M059J (cell line): ENCODE measurements at places on chromosomes 13 and 19.

DNA sequence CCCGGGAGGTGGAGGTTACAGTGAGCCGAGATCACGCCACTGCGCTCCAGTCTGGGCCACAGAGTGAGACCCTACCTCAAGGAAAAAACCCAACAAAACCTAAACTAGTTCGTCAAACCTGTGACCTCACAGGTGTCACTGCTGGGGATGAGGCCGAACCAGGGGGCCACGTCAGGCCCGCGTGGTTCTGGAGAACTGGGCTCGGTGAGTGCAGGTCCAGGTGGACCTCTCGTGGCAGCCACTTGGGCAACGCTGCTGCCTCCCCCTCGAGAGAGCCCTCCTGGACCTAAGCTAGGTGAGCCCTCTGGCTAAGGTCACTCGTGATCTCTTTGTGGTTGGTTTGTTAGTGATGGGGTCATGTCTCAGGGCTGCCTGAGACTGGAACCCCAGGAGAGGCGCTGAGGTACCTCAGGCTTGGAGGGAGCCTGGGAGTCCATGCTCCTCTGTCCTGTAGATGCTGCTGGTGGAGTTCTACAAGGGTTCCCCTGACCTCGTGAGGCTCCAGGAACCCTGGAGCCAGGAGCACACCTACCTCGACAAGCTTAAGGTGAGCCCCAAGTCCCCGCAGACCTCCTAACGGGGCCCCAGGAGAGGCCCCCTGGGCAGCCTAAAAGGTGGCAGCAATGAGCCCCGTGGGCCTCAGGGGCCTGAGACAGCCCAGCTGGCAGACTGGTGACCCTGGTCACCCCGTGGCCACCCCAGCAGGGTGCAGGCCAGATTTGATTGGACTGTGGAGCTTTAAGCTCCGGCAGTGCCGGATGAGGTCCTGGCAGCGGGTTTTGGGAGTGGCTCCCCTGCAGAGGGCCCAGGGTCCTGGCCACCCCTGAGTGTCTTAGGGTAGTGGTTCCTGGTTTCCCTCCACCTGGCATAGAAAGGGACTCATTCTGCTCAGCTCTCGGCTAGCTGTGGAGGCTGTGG is 15.6 kb downstream of the MPND start:
- no peak for DNase-seq

DNA sequence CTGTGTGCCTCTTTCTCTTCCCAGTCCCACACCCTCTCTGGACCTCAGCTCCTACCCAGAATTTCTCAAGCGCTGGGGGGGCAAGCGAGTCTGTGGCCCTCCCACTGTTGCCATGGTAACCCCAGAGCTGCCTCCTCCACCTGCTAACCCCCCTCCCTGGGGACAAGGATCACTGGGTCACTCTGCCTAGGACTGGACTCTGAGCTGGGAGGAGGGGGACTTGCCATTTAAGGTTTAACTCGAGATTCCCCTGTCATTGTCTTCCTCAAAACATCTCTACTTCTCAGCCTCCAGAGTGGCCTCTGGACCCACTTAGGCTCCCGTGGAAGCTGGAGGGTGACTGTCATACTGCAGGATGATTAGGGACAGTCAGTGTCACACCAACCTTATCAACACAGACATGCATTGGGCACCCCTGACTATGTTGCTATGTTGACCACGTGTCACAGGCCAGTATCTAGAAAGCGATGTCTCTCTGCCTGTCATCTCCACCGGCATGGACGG is 2.2 kb downstream of the PALM3 start:
- no peak for DNase-seq

DNA sequence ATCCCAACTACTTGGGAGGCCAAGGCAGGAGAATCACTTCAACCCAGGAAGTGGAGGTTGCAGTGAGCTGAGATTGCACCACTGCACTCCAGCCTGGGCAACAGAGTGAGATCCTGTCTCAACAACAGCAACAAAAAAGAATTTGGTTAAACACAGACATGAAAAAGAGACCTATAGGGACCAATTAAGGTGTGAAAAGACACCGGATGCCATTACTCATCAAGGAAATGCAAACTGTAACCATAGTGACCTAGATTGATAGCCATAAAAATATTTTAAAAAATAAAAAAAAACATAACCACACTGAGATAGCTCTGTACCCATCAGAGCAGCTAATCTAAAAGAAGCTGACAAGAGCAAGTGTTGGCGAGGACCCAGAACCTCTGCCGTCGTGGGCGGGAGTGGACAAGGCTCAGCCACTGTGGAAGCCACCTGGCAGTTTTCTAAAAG is 37.1 kb upstream of the ISYNA1 start:
- DNase-seq = no peak

DNA sequence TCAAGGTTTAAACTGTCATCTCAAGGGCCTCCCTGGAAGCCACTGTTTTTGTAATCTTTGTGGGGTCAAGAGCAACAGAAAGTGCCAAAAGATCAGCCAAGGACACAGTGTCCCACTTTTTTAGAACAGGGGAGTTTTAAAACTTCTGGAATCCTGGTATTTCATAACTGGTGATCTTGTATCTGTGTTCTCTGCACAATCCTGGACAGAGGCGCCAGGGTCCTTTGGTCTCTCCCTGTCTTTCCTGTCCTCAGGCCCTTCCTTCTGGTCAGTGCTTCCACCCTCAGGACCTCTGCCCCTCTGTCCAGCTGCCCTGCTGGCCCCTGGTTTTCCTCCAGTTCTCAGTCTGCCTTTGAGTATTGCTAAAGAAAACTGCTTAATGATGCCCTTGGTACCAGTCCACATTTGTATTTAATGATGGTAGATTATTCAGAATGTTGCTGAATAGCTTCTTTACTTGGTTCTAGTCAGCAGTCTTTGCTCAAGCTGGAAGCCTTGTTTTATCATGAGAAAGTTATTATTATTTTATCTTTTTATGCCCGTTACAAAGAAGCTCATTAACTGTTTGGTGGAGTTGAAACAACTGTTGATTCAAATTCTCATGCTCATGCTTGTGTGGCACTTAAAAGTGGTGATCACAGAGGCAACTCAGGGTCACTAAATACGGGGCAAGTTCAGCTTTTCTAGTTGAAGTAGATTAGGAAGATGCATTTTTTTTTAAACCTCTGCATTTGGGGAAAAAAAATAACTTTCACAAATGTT is 47.5 kb downstream of the WASF3 start:
- DNase-seq = no peak

DNA sequence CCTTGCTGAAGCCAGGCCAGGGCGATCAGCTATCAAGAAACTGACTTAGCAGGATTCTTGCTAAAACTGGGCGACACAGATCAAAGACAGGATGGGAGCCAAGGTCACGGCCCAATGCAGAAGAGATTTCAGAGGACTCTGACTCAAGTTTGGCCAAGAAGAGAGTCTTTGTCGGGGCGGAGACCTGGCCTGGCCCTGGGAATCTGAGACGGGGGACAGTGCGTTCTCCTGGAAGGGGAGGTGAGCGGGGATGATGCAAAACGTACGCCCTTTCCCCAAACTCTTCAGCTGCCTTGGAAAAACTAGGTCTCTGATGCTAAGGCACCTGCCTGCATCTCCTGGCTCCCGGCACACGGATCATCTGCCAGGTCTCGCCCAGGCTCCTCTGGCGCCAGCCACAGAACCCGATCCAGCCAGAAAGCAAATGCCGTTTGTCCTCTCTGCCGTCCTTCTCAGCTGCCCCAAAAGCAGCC is 9.8 kb downstream of the MVB12A start:
- DNase-seq = no peak

DNA sequence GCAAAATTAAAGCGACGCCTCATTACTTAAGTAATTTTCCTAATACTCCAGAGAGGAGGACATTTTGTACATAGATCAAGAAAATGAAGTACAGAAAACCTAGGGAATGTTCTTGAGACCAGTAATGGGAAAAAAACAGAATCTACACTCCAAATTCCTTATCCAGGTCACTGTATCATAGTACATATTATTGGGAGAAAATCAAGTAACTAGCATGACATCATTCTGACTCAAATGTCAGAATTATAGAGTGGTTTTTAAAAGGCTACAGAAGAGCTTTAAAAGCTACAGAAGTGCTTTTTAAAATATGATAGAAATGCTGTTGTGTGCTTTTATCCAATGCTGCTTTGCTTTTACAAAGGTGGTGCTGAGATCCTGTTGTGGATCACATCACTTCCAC is 86.3 kb upstream of the SLC15A1 start:
- peak; percentile 4 for DNase-seq

DNA sequence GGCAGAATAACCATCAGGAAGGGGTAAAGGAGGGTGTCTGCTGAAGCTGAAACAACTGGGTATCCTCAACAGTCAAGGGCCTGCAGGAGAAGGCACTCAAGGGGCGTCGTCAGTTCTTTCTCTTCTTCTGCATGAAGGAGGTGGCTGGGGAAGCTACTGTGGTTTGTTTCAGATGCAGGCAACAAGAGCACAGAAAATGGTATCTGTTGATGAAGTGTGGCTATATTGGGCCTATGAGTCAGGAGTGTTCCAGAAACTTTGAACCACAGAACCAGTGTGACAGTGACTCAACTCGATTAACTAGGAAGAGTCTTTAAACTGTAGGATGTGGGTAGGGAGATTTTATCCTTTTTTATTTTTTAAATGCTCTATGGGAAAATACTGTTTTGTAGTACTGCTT is 686.3 kb downstream of the FGF9 start:
- DNase-seq = peak; percentile 0

- DNase-seq = peak; percentile 9
Observed at GRCh38 chr13:62320129-62321108, 904.8 kb upstream of the PCDH20 start.

DNA sequence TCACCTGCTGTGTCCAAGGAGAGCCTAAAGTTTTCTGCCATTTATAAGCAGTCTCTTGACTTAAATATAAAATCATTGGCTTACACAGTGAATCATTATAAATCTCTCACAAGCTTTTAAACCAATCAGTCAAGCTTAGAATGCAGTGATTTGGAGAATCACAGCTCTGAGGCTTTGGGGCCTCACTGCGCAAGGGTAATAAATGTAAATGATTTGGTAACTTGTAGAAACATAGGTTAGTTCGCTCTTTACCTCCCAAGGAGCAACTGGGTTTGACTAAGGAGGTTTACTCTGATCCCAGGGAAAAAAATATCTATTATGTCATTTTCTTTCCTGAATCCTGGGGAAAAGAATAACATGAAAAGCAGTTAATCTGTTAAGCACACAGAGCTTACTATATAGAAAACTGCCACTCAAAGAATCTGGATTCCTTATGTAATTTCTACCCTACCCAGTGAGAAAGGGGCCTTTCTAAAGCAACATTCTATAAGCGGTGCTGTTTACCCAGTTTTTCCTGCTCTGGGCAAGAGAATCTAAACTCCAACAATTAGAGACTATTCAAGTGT is 128.2 kb downstream of the MZT1 start:
- DNase-seq = no peak

- DNase-seq = no peak
Observed at GRCh38 chr19:35228177-35228930, at the start of gene FAM187B. Gene FAM187B (minus strand): TSS chr19:35228739. CDS start chr19:35228680, 59 bp downstream.

GRCh38 chr19:6491802-6492592 is 10.1 kb downstream of the TUBB4A start:
- peak; percentile 51 for DNase-seq

DNA sequence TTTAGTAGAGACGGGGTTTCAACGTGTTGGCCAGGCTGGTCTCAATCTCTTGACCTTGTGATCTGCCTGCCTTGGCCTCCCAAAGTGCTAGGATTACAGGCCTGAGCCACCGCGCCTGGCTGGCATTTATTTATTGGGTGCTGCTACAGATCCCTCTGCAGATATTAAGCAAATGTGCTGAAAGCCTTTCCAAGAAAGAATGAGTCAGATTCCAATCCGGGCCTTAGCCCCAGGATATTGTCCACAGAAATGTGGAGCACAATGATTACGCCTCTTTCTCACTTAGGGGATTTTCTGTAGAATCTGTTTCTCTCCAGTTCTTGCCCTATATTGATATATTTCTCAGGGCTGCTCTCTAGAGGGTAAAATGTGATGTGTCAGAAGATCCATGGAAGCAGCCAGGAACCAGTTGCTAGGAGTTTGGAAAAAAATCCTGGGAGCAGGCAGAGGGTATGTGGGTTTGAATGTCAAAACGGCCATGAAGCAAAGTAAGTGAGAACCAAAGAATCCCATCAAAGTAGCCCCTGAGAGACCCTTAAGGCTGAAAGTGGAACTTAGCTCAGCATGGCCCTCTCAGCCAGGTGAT is 24.8 kb upstream of the IGFL4 start:
- peak; percentile 92 for DNase-seq

- DNase-seq = no peak
Observed at GRCh38 chr13:51235186-51235585, 13.0 kb downstream of the FAM124A start.

- DNase-seq = no peak
Observed at GRCh38 chr19:56933014-56933705, 92.6 kb upstream of the PEG3 start.

GRCh38 chr13:41547251-41548000 is 90.1 kb downstream of the RGCC start:
- DNase-seq = no peak

- DNase-seq = peak; percentile 70
Observed at GRCh38 chr19:44808463-44809371, at the start of gene BCAM. Gene BCAM (plus strand): TSS chr19:44809103. CDS start chr19:44809125, 22 bp downstream.

GRCh38 chr13:109699628-109700071 is 86.7 kb downstream of the IRS2 start:
- DNase-seq = no peak

GRCh38 chr13:88704600-88705275 is 1033.6 kb downstream of the SLITRK5 start:
- no peak for DNase-seq

DNA sequence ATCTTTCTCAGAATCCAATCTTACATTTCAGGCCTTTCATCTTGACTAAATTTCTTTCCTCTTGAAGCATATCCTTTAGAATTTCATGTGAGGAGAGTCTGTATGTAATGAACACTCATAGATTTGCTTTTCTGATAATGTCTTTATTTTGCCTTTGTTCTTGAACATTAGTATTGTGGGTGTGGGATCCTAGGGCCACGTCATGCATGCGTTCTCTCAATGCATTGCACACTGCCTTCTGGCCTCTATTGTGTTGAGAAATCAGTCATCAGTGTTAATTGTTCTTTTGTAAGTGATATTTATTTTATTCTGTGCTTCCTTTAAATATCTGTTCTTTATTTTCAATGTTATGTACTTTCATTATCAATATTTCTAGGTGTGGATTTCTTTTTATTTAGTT is 364.9 kb downstream of the OXGR1 start:
- no peak for DNase-seq

DNA sequence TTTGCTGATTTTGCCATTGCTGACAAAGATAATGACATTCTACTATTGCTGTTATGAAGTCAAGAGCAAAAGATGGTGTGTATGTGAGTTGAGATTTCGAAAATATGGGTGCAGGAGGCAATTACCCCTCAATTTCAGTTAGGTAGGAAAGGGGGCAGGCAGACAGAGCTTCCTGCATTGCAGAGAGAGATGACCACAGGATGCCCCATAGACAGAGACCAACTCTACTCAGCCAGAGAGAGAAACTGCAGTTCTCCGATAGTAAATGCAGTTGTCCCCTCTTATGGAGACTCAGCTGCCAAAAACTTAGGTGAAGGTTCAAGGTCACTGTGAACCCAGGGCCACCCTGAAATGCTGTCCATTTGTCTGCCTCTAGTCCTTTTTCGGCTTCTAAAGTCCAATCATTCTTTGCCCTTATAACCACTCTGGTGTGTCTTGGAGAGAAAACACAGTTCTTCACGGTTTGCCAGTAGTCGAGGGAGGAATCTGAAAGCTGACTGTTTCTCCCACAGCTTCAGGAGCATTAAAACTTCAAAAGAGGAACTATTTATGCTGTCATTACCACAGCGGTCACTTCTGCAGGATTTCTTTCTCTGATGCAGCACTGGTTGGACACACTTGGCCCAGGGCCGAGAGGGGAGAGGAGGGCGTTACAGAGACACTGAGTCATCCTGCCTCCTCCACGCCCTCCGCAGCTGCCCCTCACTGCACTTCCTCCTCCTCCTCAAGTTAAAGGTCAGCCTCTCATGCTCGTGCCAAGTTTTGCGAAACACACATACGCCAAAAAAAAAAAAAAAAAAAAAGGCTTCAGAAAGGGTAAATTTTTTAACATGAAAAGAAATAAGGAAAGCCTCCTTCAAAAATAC is 264.3 kb downstream of the FOXO1 start:
- peak; percentile 95 for DNase-seq
